ENCODE measurements at places on chromosomes 11 and 22. TPM values are rescaled to one million over a fixed set of nuclear protein-coding genes. Genes with fewer than 3 reads are reported as not detected.

OSBP2 gene
- 1.1 TPM for total RNA-seq

SLC17A6 gene
- not detected for total RNA-seq

MUC6 gene
- total RNA-seq: not detected

DEFB108B gene
- not detected for total RNA-seq

UBE2L6 gene
- total RNA-seq: 350 TPM

OR4A16 gene
- not detected for total RNA-seq

IGF2 gene
- total RNA-seq: 0.08 TPM

EFCAB6 gene
- 0.15 TPM for total RNA-seq

OR10A2 gene
- not detected for total RNA-seq

SHISAL1 gene
- total RNA-seq: not detected

KRTAP5-9 gene
- 0.19 TPM for total RNA-seq

DMC1 gene
- total RNA-seq: 12.5 TPM

DDX17 gene
- total RNA-seq: 521 TPM

FGF3 gene
- not detected for total RNA-seq

KDM4F gene
- total RNA-seq: not detected

OR2AG2 gene
- total RNA-seq: not detected

ANKRD42 gene
- 1.8 TPM for total RNA-seq

MMP11 gene
- 0.27 TPM for total RNA-seq

C22orf15 gene
- 1.3 TPM for total RNA-seq

WNT7B gene
- not detected for total RNA-seq

C11orf21 gene
- 81.0 TPM for total RNA-seq

APOL6 gene
- 91.5 TPM for total RNA-seq

ARVCF gene
- total RNA-seq: 1.2 TPM
